Left forelimb (tissue), 1 donor: ENCODE measurements at places on chromosomes 5 and 9.

- DNase-seq: no peak
These were observed 1.6 kb downstream of the DMRT2 start for GRCh38 chr9:1051584-1052275.

DNA sequence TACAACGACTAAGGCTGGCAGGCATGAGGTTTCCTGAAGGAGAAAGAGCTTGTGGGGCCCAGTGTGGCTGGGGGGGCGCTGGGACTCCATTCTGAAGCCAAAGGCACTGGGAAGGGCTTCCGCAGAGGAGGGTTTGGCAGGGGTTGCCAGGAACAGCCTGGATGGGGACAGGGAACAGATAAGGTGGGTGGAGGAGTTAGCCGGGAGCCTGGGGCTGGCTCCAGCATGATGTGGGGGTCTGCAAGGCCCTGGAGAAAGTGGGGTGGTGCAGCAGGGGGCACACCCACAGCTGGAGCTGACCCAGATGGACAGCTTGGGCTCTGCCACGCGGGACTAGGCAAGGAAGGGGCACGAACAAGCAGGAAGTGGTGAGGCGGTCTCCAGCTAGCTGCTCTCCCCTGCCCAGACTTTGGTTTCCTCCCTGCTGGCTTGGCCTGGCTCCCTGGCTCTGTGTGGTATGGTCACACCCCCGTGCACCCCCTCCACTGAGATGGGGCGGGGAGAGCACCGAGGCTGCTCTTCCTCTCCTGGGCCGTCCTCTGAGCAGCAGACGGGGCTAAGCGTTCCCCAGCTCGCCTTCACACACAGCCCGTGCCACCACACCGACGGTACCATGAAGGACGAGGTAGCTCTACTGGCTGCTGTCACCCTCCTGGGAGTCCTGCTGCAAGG lies at the start of gene LTC4S:
Gene LTC4S (plus strand): TSS at position 519 of the 672 bp plus-strand sequence. CDS start 95 bp downstream, at position 614.
- DNase-seq: peak; percentile 80

DNA sequence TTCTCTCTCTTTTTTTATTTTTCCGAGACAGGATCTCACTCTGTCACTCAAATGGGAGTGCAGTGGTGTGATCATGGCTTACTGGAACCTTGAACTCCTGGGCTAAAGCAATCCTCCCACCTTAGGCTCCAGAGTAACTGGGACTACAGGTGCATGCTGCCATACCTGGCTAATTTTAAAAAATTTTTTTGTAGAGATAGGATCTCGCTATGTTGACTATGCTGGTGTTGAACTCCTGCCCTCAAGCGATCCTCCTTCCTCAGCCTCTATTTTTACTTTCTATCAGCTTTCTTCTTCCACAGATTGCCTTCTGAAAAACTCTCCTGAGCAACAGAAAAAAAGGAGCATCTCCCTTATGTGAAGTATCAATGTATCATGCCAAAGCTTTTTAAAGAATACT lies 14.1 kb upstream of the ERBIN start:
- no peak for DNase-seq

- DNase-seq: peak; percentile 69
These were observed 134.1 kb downstream of the SEMA6A start for GRCh38 chr5:116440457-116441001.

GRCh38 chr9:120387257-120388002 lies 192.5 kb downstream of the CDK5RAP2 start:
- no peak for DNase-seq

DNA sequence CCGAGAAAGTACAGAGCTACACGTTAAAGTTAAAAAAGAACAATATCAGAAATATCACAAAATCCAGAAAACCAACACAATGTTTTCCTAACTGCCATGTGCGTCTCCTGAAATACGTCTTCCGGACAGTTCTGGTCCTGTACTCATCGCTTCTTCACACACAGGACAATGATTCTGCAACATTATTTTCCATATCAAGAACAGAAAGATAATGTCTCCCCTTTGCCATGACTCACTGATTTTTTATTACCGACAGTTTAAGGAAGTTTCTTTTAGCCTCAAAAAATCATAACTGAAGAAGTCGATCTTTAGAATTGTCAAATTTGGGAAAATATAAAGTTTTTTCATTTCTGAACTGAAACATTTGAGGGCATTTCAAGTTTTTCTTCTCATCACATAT lies 2.5 kb downstream of the TBC1D9B start:
- no peak for DNase-seq

- DNase-seq: no peak
These were observed 471.4 kb downstream of the SPOCK1 start for GRCh38 chr5:137027758-137028157.

DNA sequence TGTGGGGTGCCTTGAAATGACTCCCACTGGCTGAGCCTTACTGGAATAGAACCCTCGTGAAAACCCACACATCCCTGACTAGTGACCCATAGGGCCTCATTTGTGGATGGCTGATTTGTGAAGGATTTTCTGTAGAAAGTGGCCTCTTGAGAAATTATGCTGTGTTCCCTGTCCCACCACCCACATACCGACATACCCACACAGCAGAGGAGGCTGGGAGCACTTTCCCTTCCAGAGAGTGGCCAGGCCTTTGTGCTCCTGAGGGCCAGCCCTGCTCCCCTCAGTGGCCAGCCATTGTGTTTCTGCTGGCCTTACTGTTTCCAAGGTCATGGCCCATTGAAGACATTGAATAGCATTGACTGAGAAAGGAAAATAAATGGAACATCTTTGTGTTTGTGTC lies 29.6 kb downstream of the IL9 start:
- DNase-seq: no peak

- no peak for DNase-seq
These were observed 482.8 kb downstream of the ELAVL2 start for GRCh38 chr9:23343226-23343625.

DNA sequence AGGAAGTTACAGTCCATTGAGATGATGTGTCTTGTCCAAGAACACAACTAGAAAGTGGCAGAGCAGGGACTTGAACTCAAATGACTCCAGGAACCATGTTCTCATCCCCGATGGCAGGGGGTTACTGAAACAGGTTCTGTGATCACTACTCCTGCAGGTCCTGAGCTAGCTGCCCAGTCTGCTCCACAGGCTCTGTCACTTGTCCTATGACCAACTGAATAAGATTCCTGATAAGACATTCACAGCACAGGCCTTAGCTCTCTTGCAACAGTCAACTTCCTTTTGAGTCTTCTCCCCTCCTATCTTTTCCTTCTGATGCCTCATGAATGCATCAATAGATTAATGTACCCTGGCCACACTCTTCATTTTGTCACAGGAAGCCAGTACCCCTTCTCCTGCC lies 109.2 kb downstream of the SH3TC2 start:
- DNase-seq: peak; percentile 38

GRCh38 chr9:17068671-17069070 lies 66.2 kb upstream of the CNTLN start:
- no peak for DNase-seq

GRCh38 chr5:41815261-41815660 lies 55.0 kb downstream of the OXCT1 start:
- DNase-seq: no peak

- no peak for DNase-seq
These were observed 243.4 kb downstream of the MLLT3 start for GRCh38 chr9:20378851-20379250.

DNA sequence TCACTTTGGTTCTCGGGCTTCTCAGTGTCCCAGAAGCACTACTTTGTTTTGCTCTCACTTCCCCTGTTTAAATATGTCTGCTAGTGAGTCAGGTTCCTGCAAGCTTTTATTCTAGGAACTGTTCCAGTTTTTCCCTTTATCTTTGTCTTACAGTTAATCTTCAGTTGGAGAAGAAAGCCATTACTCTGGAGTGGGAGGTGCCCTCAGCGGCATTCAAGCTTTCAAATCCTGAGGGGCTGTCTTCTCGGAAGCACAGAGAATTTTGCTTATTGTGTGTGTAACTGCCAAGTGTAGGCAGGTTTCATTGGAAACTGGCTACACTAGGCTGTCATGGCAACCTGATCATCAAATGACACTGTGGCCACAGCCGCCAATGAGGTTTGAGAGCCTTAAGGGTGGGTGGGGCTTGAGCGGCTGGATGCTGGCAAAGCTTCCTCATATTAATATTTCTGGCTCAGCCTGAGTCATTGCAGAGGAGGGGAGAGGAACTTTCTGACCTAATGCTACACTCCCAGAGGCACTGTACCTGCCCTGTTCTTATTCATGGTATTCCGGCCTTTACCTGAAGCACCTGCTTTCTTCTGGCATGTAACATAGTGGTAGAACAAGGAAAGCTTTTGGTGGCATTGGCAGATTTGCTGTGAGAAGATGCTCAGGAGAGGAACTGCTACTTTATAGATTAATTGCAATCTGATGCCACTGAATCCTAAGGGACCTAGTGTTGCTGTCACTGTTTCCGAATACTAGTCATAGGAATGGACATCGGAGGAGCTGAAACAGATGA lies 26.3 kb downstream of the SLC25A25 start:
- peak; percentile 92 for DNase-seq

GRCh38 chr9:89839952-89840351 lies 235.1 kb downstream of the GADD45G start:
- DNase-seq: no peak

DNA sequence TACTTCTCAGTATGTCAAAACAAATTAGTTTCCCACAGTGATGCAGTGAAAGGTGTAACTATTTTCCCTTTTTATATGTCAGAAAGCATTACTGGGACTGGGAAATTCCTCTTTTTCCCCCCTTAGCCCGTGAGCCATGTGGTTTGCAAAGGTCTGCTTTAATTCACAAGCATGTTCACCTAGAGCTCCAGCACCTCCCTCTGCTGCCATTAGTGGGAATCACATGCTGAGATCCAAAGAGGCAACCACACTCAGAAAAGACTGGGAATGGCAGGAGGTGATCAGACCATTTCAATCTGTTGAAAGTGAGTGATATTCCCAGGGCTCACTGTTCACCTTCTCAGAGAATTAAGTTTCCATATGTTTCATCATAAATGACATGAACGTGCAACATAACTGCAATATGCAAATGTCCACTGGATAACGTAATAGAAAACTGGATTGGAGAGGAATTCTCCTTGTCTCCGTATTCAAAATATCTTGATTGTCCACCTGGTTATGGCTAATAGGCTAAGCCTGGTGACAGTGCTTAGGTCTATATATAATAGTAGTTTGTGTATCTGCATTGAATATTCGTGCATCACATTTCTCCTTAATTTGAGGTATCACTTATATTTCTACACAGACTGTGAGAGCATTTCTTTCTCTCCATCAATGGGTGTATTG lies 703.5 kb upstream of the WWC1 start:
- DNase-seq: no peak

DNA sequence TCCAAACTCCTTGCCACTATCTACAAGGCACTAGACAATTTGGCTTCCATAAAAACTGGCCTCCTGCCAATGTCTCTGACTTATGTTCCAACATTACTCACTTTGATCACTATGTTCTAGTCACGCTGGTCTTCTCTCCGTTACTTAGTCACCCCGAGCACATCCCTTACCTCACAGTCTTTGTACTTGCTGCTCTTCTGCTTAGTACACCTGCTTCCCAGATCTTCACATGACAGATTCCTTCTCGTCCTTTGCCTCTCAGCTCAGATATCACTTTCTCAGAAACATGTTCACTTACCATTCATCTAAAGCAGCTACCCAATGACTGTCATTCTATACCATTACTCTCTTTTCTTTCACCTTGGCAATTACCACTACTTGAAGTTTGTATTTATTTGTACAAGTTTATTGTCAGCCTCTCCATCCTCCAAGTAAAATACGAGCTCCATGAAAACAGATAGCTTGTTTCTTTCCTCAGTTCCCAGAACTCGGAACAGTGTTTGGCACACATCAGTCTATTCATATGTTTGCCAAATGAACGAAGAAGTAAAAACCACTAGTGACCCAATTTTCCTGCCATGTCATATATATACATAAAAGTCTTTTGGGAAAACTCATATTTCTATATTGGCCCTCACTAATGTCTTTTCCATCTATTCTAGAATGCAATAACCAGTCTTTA lies 5.9 kb upstream of the SLC22A5 start:
- DNase-seq: no peak

DNA sequence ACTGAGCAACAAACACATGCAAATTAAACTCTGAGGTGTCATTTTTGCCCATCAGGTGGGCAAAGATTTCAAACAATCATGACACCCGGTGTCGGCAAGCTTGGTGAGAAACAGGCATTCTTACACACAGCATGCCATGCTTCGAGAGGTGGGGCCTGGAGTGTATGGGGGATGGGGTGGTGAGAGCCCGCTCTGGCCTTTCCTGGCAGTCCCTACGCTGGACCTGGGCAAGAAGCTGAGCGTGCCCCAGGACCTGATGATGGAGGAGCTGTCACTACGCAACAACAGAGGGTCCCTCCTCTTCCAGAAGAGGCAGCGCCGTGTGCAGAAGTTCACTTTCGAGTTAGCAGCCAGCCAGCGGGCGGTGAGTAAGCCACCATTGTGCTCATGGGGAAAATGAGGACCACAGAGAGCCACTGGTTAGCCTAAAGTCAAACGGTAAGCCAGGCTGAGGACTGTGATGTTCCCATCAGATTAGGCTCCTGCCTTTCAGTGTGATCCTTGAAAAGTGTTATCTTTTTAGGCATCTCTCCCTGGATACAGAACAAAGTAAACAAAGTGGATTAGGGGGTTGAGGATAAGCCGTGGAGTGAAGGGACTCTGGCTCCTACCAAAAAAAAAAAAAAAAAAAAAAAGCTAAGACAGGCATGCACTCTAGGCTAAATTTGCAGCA lies 9.4 kb downstream of the MYOZ3 start:
- no peak for DNase-seq

DNA sequence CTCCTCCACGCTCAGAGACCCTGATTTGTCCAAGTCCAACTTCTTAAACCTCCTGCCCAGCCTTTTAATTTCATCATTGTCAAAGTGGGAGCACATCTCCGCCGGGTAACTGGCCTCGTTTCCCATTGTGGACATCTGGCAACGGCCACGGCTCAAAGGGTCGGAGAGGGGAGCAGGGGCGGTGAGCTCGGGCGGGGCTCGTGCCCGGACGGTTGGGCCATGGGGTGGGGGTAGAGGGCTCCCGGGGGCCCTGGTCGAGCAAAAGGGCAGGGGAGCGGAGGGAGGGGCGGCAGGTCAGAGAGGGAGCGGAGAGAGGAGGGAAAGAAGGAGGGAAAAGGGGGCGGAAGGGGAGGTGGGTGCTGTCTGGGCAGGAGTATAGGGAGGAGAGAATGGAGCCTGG lies at the start of gene PPP3R2:
Gene PPP3R2 (minus strand): TSS at position 174 of the 400 bp plus-strand sequence. CDS start 48 bp downstream, at position 126.
- no peak for DNase-seq

DNA sequence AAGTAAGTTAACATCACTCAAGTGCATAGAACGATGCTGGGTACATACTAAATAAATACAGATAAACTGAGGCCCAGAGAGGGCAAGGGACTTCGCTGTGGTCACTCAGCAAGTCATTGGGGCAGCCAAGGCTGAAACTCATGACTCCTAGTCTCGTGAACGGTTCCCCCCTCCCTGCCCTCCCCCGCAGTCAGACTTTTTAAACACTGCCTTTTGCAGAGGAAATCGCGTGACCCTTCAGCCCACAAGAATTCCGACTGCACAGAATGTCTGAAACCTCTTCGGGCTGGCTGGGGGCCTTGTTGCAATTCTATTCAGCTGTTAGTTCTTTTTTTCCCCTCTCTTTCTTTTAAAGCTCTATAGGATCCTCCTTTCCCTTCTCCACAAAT lies 28.1 kb downstream of the NEK6 start:
- DNase-seq: no peak

- DNase-seq: no peak
These were observed 38.8 kb upstream of the PWWP2A start for GRCh38 chr5:160158087-160158486.

- no peak for DNase-seq
These were observed 92.5 kb downstream of the SNX24 start for GRCh38 chr5:122937914-122938313.

GRCh38 chr9:127905788-127906191 lies 6.4 kb upstream of the ST6GALNAC6 start:
- no peak for DNase-seq
